LHCN-M2 (cell line): ENCODE measurements at places on chromosomes 11 and 22. TPM values are rescaled to one million over a fixed set of nuclear protein-coding genes. Genes with fewer than 3 reads are reported as not detected.

DNA sequence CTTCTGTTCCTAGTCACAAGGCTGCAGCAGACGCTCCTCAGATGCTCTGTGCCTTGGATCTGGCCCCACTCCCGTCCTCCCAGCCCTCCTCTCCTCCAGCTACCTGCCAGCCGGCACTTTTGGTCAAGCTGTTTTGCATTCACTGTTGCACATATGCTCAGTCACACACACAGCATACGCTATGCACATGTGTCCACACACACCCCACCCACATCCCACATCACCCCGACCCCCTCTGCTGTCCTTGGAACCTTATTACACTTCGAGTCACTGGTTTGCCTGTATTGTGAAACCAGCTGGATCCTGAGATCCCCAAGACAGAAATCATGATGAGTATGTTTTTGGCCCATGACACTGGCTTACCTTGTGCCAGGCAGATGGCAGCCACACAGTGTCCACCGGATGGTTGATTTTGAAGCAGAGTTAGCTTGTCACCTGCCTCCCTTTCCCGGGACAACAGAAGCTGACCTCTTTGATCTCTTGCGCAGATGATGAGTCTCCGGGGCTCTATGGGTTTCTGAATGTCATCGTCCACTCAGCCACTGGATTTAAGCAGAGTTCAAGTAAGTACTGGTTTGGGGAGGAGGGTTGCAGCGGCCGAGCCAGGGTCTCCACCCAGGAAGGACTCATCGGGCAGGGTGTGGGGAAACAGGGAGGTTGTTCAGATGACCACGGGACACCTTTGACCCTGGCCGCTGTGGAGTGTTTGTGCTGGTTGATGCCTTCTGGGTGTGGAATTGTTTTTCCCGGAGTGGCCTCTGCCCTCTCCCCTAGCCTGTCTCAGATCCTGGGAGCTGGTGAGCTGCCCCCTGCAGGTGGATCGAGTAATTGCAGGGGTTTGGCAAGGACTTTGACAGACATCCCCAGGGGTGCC lies 109.8 kb downstream of the BCR start:
- DNase-seq, result peak; percentile 52

DNA sequence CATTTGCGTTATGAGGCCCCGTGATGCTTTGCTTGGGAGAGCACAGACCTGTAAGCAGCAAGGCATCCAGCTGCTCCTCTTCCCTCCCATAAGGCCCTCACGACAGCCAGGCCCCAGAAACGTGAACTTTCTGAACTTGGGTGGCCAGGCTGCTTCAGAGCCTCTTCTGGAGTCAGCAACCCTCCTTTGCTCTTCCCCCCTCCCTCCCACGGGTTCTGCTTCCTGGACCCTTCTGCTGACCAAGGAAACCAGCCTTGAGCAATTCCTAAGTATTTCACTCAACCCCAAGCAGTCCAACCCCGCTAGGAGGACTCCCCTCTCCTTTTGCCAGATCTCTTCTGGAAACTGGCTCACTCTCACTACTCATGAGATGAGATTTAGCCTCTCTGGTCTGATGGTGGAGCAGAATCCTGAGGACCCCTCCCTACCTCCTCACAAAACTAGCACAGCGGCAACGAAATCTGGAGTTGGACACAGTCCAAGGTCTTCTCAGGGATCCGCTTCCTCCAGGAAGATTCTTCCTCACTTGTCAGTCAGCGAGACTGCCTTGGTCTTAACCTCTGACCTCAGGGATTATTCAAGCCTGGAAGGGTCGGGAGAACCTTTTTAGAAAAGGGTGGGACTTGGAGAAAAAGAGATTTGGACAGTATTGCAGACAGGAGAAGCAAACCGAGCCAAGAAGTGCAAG lies 86.2 kb downstream of the UBASH3B start:
- no peak for DNase-seq

- no peak for DNase-seq
These were observed 18.8 kb upstream of the BRSK2 start for GRCh38 chr11:1371026-1371325.

GRCh38 chr11:93652161-93652597 lies 9.3 kb upstream of the CEP295 start:
- DNase-seq, result peak; percentile 59

The GVQW3 gene
- total RNA-seq, result 0.51 and 0.75 TPM in 2 replicates

The SLC25A18 gene
- not detected in 2 replicates for total RNA-seq
